Stimulated activated CD4-positive, alpha-beta T cell treated with anti-CD3 and anti-CD28 coated beads, Interleukin-15, amount 100 ng/mL, for 48 hours (primary cell): ENCODE measurements at places on chromosomes 7 and 10.

GRCh38 chr7:44112997-44113763, 9.0 kb downstream of the AEBP1 start:
- DNase-seq: no peak

DNA sequence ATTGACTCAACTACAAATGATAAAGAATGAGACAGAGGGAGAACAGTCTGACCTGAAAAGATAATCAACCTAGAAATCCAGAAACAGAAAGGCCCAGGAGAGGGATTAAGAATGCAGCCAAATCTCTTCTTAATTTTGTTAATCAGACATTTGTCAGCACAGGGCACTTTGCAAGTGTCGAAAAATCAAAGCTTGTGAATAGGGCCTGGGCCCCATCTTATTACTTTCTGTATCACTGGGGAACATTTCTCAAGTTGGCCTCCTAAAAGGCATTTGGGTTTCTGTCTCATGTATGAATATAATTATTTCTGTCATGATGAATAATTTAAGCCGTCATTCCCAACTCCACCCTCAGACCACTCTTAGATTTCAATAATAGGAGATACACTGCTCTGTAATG, 308.4 kb upstream of the PRKCQ start:
- no peak for DNase-seq

DNA sequence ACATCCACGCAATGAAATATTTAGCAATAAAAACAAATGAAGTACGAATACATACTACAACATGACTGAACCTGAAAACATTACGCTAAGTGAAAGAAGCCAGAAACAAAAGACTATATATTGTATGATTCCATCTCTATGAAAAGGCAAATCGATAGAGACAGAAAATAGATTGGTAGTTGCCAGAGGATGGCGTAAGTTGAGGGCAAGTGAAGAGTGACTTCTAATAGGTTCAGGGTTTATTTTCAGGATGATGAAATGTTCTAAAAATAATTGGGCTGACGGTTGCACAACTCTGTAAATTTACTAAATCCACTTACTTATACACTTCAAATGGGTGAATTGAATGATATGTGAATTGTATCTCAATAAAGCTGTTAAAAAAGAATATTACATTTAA, 39.5 kb upstream of the TECTB start:
- DNase-seq: no peak

DNA sequence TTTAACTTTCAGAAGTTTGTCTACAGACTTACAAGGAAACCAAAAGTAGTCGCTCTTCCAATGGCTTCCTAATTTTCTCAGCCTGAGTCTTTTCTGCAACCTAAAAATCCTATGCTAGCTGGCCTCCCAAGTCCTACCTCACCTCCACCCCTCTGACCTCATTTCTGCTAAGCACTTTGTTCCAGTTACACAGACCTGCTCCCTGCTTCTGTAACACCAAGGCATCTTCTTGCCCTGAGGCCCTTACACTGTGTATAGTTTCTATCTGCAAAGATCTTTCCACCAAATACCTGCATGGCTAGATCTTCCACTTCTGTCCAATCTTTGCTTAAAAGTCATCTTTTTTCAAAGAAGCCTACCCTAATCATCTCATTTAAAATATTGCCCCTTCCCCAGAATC, 1.9 kb upstream of the SNX13 start:
- DNase-seq: no peak

DNA sequence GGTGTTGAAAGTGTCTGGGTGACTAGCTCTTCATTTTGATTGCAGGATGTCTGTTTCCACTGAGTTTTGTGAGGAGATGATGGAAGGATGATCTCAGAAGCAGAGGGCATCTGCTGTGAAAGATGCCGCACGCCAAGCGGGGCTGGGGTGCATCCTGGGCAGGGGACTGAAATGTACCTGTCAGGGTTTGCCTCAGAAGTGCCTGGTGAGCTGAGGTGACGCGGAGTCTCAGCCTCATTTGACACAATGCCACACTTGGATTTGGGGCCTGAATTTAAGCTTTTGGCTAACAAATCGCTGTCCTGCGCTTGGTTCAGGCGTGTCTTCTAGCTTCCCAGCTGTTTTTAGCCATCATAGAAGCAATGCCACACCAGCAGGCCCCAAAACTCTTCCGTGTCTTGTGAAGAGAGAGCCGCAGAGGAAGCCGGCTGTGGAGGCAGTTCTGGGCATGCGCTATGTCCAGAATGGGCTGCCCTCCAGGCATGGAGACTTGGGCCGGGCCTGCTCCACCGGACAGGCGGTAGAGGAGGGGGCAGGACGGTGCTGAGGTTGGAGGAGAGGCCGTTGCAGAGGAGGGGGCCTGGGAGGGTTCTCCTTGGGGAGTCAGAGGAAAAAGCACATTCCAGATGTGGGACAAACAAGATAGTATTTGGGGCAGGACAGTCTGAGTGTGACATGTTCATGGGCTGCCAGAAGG, 31.2 kb downstream of the WDR86 start:
- DNase-seq: no peak
